ENCODE measurements at places on chromosomes 16 and 17. TPM values are rescaled to one million over a fixed set of nuclear protein-coding genes. Genes with fewer than 3 reads are reported as not detected.

Gene ZNF276
- 24.7 TPM for total RNA-seq

Gene KCTD19
- total RNA-seq: 2.2 TPM

Gene PPP1R27
- total RNA-seq: not detected

Gene ITGA2B
- 0.62 TPM for total RNA-seq

- no peak for DNase-seq
Observed at GRCh38 chr16:35149550-35149949, 1690.1 kb downstream of the TP53TG3F start.

GRCh38 chr16:20814784-20815183 lies 8.5 kb downstream of the REXO5 start:
- no peak for DNase-seq

DNA sequence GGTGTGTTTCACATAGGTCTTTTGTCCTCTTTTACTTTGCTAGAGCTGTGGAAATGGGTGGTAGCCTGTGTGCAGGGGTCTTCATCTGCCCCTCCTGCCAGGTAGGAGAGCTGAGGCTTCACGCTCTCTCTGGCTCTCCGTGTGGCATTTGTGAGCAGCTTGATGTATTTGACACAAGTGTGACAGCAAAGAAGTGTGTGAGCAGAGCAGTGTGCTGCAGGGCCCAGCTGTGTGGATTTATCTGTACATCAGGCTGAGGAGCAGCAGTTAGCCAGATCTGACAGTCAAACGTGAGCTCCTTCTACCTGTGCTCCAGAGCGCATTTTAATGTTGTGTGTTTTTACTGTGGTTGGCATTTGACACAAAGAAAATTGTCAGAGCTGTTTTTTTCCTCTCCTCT lies 101.8 kb downstream of the FTO start:
- DNase-seq: no peak

DNA sequence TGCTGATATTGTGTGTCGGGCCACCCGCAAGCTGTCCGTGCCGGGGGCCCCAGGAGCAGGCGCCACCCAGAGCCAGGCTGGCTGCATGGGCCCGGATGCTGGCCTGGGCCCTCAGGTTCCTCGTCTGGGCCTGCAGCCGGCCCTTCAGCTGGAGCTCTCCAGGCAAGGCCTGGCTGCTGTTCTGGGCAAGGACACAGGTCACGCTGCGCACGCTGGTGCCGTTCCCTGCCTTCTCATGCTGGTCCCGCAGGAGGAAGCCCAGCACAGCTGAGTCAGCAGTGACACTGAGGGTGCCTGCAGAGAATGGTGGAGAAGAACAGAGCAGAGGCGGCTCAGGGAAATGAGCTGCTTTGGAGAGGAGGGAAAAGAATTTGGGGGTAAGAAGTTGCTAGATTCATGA lies 79.9 kb downstream of the RMI2 start:
- DNase-seq: no peak

DNA sequence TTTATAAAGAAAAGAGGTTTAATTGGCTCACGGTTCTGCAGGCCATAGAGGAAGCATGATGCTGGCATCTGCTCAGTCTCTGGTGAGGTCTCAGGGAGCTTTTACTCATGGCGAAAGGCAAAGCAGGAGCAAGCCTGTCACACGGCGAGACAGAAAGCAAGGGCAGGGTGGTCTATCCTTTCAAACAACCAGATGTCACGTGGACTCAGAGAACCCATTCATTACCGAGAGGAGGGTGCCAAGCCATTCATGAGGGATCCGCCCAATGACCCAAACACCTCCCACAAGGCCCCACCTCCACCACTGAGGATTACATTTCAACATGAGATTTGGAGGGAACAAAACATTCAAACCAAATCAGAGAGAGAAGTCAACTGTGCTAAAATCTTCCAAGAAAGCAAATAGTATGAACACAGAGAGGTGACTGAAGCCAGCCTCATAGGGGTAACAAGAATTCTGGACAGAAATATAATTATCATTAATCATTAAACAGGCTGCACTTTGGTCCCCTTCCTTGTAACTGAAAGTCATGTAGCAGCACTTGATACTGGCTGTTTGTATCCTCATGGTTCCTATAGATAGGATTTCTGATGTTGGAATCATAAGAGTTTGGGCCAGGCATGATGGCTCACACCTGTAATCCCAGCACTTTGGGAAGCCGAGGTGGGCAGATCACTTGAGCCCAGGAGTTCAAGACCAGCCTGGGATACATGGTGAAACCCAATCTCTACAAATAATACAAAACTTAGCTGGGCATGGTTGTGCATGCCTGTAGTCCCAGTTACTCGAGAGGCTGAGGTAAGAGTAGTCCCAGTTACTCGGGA lies 52.5 kb upstream of the B4GALNT2 start:
- no peak for DNase-seq

DNA sequence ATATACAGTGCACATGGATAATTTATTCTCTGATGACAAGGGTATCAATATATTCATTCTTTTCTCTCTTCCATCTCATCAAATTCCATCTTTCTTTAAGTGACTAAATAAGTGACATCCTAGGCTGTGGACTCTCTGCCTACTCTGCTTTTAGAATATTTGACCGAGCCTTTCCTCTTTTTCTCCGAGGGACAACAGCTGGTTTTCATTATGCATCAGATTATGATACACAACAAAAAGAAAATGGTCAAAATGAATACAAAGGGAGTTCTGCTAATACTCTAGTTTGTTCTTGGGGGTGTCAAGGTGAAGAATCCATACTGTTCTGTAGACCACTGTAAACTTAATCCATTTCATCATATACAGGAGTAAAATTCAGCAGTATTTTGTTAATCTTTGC lies 942.6 kb downstream of the KCNJ2 start:
- DNase-seq: no peak

- no peak for DNase-seq
Observed at GRCh38 chr17:61245706-61246135, 153.9 kb upstream of the TBX2 start.

GRCh38 chr16:14370736-14371234 lies 259.3 kb downstream of the PARN start:
- DNase-seq: no peak

DNA sequence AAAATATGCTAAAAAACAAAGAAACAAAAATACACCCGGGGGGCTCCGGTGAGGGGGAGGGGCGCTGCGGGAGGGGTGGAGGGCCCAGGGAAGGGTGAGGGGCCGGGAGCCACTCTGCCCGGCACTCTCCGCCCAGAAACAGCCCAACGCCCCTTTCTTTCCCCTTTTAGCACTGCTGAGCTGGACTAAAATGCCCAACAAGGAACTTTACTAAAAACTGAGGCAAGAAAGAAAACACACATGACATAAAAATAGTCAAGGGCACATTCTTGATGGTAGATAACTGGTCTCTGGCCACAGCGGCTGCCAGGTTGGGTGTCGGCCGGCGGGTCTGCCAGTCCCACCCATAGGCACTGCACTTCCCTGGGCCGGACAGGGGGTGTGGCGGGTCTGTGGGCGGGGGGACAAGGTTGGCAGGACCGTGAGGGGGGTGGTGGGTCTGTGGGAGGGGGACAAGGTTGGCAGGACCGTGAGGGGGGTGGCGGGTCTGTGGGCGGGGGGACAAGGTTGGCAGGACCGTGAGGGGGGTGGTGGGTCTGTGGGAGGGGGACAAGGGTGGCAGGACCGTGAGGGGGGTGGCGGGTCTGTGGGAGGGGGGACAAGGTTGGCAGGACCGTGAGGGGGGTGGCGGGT lies 20.9 kb downstream of the METRNL start:
- no peak for DNase-seq

- no peak for DNase-seq
Observed at GRCh38 chr16:65463652-65464260, 341.9 kb upstream of the CDH11 start.

DNA sequence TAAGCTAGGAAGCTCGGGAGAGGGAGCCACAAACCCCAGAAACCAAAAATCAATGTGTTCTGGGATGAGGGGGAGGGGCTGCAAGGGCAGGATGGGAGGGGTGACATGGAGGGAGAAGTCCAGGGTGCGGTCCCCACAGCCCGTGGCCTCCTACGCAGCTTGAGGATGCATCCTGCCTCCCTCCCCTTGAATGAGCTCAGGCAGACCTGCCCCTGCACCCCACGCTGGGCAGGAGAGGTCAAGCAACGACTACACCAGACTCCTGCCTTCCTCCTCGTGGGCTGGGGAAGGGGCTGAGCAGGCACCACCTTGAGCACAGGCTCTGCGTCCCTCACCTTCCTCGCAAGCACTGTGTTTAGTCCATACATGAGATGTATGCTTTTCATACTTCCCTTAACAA lies 3.9 kb downstream of the ANKRD13B start:
- no peak for DNase-seq

- DNase-seq: no peak
Observed at GRCh38 chr16:50261160-50261706, 5.1 kb upstream of the ADCY7 start.

- peak; percentile 31 for DNase-seq
Observed at GRCh38 chr16:4529085-4530060, 9.2 kb downstream of the CDIP1 start.

DNA sequence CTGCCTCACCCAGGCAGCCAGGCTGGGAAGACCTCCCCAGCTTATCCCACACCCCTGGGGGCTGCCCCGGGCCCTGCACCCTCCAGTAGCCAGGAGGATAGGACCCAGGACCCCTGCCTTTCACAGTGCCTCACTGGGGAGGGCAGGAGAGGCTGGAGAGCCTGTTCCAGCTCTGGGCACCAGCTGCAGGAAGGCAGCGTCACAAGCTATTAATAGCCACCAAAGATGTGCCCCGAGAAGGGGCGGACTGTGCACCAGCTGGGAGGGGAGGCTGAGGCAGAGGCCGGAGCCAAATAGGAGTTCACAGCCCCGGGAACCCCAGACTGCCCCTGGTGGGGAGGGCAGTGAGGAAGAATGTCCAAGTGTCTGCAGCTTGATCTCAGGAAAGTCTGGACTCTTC lies 8.8 kb downstream of the SBK1 start:
- DNase-seq: no peak

DNA sequence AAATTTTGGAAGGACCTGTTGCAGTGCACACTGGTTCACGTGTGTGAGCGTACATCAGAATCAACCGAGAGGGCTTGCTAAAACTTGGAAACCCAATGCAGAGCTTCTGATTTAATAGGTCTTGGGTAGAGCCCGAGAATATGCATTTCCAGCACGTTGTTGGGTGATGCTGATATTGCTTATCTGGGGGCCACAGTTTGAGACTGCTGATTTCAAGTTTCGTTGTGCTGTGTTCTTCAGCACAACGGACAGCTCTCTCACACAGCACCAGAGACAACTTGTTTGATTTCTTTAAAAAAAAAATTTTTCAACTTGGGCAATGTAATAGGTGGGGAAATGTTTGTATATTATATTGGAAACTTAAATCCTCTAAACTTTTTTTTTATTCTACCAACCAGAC lies 9.4 kb downstream of the OR4D2 start:
- no peak for DNase-seq

All from activated naive CD8-positive, alpha-beta T cell treated with anti-CD3 and anti-CD28 coated beads for 36 hours (primary cell).